ENCODE measurements at places on chromosomes 3 and 15.

- peak; percentile 62 for DNase-seq
Observed at GRCh38 chr3:22704166-22704565, 499.0 kb upstream of the UBE2E2 start.

GRCh38 chr3:55069950-55070349 is 142.1 kb upstream of the LRTM1 start:
- no peak for DNase-seq

DNA sequence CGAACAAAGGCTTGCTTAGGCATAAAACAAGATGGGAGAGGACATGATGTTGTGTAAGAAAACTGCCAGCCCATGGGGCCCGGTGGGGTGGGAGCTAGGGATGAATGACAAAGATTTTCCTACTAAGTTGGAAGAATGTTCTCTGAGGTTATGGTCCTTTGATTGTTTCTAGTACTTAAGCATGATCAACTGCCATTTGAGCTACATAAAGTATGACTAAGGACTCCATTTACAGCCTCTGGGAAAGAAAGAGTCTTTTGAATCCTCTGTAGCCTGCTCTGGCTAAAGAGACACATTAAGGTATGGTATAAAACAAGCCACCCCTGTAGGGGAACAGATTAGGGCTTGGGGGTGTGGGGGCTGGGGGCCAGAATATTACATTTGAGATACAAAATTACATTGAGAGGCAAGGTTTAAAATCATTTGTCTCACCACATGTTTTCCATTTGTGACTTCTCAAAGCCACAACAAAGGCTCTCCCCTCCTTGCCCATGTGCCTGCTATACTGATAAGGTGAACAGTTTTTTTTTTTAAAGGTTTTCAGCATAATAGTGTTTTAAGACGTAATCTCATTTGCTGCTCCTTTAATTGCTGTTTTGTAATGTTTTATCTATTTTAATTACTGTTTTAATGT is 323.4 kb downstream of the CHST2 start:
- no peak for DNase-seq

DNA sequence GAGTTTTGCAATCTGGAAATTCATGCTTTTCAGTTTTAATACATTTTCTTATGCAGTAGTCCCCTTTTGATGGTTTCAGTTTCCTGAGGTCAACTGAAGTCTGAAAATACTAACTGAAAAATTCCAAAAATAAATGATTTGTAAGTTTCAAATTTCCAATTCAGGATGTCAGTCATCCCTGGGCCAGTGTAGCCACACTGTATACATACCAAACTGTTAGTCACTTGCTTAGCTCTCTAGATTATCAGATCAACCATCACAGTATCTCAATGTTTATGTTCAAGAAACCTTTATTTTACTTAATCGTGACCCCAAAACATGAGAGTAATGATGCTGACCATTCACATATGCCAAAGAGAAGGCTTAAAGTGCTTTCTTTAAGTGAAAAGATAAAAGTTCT is 715.5 kb downstream of the GBE1 start:
- DNase-seq, result no peak

GRCh38 chr3:190512666-190513065 is 1.2 kb upstream of the IL1RAP start:
- no peak for DNase-seq

DNA sequence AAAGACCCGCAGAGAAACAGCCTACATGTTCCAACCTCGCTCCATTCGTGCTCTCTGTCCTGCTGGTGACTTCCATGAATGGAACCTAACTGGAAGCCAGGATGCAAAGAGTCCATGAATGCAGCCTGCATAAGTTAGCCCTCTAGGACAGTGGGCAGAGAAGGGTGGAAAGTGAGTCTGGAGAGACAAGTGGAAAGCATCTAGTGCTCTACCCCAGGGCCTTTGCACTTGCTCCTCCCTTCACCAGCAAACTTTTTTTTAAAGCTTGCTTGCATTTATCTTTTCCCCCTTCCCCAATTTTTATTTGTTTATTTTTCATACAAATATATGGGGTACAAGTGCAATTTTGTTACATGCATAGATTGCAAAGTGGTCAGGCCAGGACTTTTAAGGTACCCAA is 7.9 kb upstream of the CYP1A1 start:
- DNase-seq, result no peak

GRCh38 chr3:194517333-194517732 is 30.5 kb upstream of the ATP13A3 start:
- DNase-seq, result no peak

DNA sequence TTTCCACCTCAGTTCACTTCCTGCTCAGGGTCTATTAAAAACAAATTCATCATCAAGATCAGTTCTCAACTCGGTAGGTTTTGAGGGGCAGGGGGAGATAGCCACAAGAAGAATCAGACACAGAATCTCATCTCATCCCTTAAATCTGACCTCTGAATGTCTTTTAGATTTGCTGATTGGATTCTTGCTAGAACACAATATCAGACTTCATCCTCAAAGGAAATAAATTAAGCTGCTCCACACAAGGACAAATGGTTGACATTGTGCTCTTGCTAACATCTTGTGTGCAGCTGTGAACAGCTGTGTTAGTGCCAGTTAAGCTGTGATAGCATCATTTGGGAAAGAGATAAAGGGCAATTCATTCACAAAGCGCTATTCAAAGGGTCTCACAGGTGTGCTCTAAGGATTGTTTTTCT is 184.0 kb upstream of the ADAMTS9 start:
- no peak for DNase-seq

DNA sequence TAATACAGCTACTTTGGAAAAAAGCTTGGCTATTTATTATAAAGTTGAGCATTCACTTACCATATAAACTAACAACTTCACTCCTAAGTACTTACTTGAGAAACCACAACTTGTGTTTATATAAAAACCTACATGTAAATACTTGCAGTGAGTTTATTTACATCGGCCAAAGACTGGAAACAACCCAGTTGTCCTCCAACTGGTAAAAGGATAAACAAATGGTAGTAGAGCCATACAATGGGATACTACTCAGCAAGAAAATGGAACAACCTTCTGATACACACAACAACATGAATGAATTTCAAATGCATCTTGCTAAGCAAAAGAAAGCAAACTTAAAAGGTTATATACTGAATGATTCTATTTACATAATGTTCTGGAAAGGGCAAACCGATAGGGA is 63.7 kb downstream of the SLC7A14 start:
- no peak for DNase-seq

DNA sequence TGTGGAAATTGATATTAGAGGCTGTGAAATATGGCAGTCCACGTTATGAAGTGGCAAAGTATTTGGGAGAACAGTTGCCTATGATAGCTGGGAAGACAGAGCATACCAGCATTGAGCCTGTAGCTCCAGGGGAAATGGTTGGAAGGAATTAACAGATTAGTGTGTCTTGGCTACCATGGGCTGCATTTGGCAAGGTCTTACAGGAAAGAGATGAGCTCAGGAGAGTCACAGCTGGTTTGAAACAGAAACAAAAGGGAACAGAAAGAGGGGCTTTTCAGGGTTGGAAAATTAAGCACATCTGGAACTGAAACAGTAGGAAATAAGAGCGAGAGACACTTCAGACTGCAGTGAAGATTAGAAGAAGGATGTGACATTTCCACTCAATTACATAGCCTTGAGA is 141.7 kb downstream of the FBLN2 start:
- DNase-seq, result no peak

DNA sequence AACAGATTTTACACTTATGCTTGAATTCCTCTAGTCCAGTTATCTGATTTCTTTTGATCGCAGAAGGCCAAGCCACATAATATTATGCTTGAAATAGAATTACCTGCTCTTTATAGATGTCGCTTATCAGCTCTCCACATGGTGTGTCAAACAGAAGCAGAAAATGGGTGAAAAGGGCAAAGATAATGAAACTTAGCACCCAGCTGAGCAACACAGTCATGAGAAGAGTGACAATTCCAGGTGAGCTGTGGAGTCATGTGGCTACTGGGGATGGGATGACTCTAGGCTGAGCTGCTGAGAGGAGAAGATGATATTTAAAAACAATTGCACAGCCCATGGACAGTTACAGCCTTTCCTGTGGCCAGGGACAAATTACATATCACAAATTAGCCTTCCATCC is 398.7 kb upstream of the PDZRN3 start:
- no peak for DNase-seq

- peak; percentile 17 for DNase-seq
Observed at GRCh38 chr3:37129871-37130270, 44.5 kb downstream of the LRRFIP2 start.

DNA sequence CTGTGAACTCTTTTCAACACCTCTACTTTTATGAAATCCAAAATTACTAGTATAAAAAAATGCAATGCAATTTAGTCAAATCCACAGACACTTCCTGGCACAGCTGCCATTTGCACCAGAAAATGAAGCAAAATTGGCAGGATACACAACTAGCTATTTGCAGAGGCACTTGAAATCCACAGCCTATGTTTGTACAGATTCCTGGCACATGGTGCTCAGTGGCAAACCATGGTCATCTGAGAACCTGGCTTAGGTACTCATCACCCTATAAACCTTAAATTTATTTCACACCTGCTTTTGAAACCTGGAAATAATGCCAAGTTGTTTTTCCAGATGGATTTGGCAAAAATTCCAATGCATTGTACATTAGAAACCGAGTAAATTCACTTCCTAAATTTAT is 20.2 kb upstream of the PPM1L start:
- no peak for DNase-seq

GRCh38 chr3:34703053-34703452 is 904.6 kb downstream of the PDCD6IP start:
- no peak for DNase-seq

DNA sequence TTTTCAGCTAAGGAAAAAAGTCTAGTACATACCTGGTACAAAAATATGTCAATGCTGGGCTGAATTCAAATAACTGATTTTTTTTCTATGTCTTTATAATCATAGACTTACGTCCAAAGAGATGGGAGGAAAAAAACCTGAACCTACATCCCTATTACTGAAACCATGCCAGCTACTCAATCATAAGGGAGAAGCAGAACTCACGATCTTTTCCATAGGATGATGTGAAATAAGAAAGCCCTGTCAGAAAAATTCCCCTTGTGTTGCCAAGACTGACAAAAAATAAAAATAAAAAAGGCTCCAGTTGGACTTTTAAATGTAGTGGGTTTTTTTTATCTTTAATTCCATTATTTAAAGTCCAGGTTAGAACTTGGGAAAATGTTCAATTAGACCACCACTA is 3.3 kb downstream of the MSL2 start:
- peak; percentile 76 for DNase-seq

DNA sequence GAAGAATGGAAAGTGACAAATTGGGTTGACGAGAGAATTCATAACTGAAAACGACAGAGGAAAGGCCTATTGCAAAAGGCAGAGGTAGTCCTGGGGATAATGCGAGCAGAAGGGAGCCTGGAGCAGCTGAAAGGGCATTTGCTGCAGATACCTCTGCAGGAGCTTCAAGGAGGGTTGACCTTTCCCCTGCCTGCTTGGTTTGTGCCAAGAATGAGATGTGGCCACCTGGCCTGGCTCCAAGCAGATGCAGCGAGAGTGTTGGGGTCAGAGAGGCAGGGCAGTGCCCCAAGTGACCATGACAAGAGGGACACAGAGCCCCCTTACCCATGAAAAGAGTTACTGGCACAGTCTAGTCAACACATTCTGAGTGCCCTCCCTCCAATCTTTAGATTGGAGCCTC is 43.5 kb downstream of the SLC41A3 start:
- no peak for DNase-seq

DNA sequence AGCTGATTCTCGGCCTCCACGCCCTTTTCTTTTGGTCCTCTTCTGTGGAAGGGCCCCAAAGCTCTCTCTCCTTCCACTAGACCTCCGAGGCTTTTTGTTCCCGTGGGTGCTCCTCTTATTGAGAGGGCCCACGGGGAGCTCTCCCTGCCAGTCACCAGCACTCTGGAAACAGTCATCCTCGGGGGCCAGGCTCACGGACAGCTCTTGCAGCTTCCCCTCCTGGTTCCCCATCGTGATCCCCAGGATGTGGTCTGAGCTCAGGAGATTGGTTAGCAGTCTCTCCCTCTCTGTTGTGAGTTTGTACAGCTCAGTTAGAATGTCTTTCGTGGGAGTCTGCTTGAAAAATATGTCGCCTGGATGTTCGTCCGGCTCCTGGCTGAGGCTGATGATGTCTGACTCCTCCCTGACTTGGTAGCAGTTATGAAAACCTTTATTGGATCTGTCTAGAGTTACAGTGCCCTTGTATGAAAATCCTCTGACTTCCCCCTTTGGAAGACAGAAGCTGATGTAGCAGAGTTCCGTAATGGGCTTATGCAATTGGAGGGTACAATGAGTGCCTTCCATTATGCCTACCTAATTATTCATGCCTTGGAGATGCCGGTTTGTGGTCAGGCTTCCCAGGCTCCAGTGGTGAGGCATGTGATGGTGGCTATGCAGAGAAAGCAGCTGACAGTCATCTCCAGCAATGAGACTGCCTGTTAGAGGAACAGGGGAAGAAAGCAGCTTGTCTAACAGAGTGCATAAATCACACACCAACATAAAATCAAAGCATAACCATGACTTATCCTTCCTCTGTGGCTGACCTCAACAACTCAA is 40.0 kb downstream of the FMN1 start:
- DNase-seq, result peak; percentile 92

- DNase-seq, result no peak
Observed at GRCh38 chr3:34300621-34301020, 502.2 kb downstream of the PDCD6IP start.

DNA sequence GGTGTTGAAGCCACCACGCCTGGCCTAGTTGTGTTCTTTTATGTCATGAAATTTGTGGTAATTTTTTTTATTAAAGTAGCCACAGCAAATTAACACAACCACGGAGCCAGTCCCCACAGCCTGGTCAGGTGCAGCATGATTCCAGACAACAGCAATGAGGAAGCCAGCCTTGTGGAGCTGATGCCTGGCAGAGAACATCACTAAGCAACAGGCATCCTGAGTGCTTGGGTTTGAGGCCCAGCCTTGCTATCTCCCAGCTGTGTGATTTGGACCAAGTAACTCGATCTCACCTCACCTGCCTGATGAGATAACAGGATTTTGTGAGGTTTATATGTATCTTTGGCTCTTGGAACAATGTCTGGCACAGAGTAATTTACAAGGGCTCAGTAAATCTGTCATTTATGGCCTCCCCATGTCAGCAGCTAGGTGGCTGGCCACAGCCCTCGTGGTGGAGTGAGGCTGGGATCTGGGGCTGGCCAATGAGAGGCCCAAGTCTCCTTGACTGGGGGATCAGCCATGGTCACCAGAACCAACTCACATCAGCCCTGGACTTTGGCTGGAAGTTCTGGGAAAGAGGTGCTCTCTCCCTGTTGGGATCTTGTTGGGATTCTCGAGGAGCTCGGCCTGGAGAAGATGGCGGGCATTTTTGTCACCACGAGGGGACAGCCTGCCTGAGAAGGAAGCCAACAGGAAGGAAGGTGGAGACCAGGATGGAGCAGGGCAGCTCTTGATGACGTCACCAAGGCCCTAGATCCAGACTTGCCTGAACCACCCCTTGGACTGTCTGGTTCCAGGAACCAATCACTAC is 22.8 kb upstream of the FLNB start:
- no peak for DNase-seq

- DNase-seq, result peak; percentile 69
Observed at GRCh38 chr3:171829841-171830517, 13.2 kb upstream of the TMEM212 start.

All from suppressor macrophage treated with lipopolysaccharide for 1 hour (primary cell).